ENCODE measurements at places on chromosomes 2 and 18. TPM values are rescaled to one million over a fixed set of nuclear protein-coding genes. Genes with fewer than 3 reads are reported as not detected.

DNA sequence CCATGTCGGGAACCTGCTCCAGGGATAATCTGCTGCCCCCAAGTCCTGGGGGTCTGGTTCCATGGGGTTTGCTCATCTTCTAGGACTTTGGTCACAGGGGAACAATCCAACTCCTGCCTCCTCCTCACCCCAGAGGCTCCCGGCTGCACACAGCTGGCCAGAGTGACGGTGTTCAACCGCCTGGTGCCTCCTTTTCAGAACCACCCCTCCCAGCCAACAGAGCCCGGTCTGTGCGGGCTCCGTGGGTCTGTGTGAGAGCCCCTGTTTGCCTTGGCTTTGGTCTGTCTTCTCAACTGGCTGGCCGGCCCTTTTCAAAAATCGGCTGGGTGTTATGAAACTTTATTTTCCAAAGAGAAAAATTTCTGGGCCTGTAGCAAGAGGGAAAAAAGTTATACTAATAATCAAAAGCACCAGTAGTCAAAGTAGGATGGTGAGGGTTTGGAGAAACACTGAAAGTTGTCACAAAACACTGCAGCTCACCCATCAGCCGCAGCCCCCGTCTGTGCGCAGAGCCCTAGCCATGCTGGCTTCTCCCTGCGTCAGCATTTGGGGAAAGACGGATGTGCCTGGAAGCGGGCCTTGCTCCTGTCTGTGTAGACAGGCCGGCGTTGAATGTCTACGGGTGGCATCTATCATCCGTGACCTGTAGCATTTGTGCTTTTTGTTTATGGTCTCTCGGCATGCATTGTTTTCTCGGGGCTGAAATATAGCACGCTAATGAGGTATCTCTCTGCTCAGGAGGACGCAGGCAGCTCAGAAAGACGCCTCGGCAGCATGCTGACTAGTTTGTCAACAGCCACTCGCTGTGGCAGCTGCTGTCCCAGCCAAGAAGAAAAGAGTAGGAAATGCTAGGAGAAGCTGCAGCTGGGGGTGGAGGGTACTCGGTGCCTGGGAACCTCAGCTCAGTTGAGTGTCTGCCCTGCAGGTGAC, 138.6 kb downstream of the GLI2 start:
- H3K4me1 ChIP-seq: no peaks in the 10 kb centered on the region
- H3K27me3 ChIP-seq: no peaks in the 10 kb centered on the region
- no peak overlapping the region for H3K27ac ChIP-seq
- DNase-seq: no peak

DNA sequence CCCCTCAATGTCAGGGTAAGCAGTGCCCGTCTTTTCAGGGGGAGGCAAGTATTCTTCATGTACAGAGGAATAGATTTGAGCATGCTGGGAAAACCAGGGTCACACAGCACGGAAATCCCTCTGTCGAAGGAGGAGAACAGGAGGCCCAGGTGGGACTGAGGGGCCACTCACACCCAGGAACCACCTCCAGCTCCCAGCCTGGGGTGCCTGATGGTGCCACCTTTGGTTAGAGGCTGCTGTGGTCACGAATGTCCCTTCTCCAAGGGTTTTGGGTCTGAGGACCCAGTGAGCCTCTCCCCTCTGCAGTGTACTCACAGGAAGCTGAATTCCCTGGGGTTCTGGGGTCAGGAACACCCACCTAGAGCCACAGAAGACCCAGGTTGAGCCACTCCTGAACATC, 197.3 kb downstream of the ANKRD30B start:
- DNase-seq: no peak
- no peaks in the 10 kb centered on the region for H3K4me1 ChIP-seq
- H3K27ac ChIP-seq: no peak overlapping the region
- H3K36me3 ChIP-seq: no peaks in the 10 kb centered on the region
- no peak overlapping the region for H3K4me3 ChIP-seq
- no peaks in the 10 kb centered on the region for H3K27me3 ChIP-seq

DNA sequence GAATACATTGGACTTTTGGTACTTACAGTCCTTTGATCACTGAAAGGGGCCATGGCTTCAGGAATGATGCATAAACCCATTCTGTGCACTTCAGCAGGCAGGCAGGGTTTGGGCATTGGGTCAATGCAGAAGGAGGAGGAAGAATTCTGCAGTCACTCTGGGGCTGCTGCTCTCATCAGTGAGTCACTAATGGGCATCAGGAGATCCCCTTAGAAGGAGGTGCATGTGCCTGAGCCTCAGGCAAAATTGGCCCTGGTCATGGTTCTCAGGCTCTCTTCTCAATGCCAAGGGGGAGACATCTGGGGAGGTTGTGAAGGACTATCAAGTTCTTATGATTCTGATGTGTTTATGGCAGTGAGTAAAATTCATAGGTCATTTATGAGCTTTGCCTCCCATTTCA, 52.0 kb upstream of the TNP1 start:
- no peak for DNase-seq
- no peak overlapping the region for H3K27ac ChIP-seq
- H3K36me3 ChIP-seq: no peaks in the 10 kb centered on the region
- H3K27me3 ChIP-seq: no peaks in the 10 kb centered on the region
- no peak overlapping the region for H3K4me3 ChIP-seq

DNA sequence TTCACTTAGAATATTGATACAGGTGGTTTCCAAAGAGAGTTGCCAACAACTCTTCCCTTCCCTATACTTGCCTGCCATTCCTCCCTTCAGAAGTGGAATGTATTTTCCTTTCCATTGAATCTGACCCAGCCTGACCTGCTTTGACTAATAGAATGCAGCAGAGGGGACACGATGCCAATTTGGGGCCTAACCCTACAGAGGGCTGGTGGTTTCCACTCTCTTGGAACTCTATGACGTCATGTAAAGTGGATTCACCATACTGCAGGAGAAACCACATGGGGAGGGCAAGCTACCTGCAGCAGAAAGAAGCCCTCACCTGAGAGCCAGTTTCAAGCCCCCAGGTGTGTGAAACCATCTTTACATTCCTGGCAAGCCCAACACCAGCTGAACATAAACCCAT, 98.9 kb upstream of the TRIB2 start:
- no peak for DNase-seq
- no peak overlapping the region for H3K4me3 ChIP-seq
- no peaks in the 10 kb centered on the region for H3K4me1 ChIP-seq
- no peak overlapping the region for H3K27ac ChIP-seq
- no peaks in the 10 kb centered on the region for H3K36me3 ChIP-seq

DNA sequence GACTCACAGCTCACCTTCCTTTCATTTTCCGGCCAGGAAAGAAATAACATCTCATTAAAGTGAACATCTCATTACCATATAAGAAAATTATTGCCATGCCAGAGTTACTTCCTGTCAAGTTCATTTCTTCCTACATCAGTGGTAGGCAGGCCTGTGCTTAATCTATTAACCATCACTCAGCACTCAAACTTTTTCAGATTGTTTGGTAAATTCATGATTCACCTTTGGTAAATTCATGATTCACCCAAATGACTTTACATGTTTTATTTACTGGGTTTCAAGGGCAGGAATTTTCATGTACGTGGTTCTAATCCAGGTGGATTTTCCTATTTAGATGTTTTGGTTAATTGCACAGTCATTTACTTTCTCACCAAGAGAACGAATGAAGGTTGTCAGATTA, 116.5 kb downstream of the CSRNP3 start:
- no peaks in the 10 kb centered on the region for H3K27me3 ChIP-seq
- no peak for DNase-seq
- no peak overlapping the region for H3K4me3 ChIP-seq
- H3K4me1 ChIP-seq: no peaks in the 10 kb centered on the region
- H3K27ac ChIP-seq: no peak overlapping the region

DNA sequence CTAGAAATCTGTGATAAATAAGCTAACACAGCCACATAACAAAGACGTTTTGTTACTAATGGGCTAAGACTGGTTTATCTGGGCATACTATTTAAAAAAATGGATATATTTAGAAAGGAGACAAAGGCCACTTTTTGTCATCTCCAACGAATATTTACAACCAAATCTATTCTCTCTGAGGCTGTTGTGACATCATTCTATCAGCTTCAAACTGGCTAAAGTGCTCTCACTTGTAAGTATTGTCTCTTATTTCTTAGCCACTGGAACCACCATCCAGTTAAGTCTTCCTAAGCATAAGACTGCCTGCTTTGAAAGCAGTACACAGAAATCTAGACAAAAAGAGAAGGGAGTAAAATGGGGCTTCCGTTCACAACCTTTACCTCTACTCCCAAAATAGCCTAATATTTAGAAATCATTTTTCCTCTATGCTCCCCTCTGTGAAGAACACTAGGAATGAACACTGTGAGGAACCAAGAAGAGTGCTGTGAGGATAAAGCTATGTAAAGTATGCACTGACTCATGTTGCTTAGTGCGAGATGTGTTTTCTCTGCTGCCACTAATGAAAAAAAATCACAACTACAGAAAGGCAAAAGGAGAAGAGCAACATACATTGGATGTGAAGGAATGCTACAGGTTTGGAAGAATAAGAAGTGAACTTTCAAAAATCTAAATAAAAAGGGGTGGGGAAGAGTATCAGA, 264.1 kb downstream of the EXOC6B start:
- no peak overlapping the region for H3K4me3 ChIP-seq
- H3K36me3 ChIP-seq: no peaks in the 10 kb centered on the region
- no peaks in the 10 kb centered on the region for H3K4me1 ChIP-seq
- no peak overlapping the region for H3K27ac ChIP-seq

DNA sequence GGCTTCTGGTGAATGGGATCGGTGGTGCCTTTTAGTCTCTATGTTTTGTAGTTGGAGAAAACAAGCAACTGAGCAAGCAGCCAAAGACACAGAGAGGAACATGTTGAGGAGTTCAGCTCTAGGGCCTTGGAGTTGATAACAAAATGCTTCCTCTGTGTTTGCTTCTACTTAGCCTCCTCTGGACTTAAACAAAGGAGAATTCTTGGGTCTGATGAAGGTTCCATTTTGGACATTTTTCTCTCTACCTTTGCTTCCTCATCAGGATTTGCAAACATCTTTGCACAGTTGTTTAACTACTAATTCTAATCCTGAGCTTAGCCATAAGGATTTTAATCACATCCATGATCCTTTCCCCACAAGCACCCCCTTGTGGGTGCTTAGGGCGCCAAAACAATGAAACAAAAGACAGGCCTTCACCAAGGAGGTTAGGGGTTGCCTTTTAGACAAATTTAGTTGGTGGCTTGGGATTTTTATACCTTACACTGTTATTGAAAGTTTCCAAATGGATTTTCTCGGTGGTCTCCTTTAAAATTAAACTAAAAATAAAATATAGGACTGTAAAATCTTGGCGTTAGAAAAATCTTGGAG, 148.5 kb upstream of the SATB2 start:
- no peak overlapping the region for H3K27ac ChIP-seq
- DNase-seq: no peak
- H3K27me3 ChIP-seq: no peaks in the 10 kb centered on the region
- no peaks in the 10 kb centered on the region for H3K36me3 ChIP-seq
- no peak overlapping the region for H3K4me3 ChIP-seq

DNA sequence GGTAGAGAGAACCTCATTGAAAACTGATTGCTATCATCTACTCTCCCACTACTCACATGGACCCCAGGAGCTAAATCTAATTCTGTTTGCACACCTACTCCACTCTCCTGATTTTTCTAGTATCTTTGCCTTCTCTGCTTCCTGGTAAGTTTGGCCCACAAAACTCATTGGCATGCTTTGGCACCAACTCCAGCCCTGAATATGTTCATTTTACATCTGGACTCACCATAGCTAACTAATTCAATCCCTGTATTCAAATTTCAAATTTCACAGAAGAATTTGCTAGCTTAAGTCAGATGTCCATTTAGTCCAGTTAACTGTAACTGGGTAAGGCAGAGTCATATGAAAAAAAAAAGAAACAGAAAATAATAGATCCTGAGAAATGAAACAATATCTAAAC, 442.1 kb downstream of the SUCLG1 start:
- no peaks in the 10 kb centered on the region for H3K36me3 ChIP-seq
- H3K4me3 ChIP-seq: no peak overlapping the region
- no peaks in the 10 kb centered on the region for H3K4me1 ChIP-seq
- H3K27ac ChIP-seq: no peak overlapping the region
- no peaks in the 10 kb centered on the region for H3K27me3 ChIP-seq

GRCh38 chr2:235011607-235011928, 59.8 kb downstream of the SH3BP4 start:
- no peak for DNase-seq
- no peaks in the 10 kb centered on the region for H3K4me1 ChIP-seq
- H3K27me3 ChIP-seq: no peaks in the 10 kb centered on the region
- H3K4me3 ChIP-seq: no peak overlapping the region

DNA sequence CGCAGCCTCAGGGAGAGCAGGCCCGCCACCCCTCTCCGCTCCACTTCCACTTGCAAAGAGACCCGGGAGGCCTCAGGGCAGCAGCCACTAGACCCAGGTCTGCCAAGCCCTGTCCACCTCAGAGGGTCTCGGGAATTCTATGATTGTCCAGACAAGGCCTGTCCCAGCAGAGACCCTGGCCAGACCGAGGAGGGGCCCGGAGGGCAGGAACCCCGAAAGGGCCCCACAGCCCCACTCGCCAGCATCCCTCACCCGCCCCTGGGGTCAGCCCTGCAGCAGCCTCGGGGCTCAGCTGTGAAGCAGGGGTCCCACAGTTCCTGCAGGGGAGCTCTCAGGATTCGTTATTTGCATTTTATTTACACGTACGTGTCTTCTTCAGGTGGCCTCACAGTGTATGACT, 269.5 kb downstream of the EIPR1 start:
- no peak overlapping the region for H3K4me3 ChIP-seq
- no peak for DNase-seq
- H3K36me3 ChIP-seq: no peaks in the 10 kb centered on the region
- no peak overlapping the region for H3K27ac ChIP-seq
- no peaks in the 10 kb centered on the region for H3K4me1 ChIP-seq
- H3K27me3 ChIP-seq: no peaks in the 10 kb centered on the region

GRCh38 chr2:37543999-37544557, 127.4 kb downstream of the CDC42EP3 start:
- no peaks in the 10 kb centered on the region for H3K27me3 ChIP-seq
- DNase-seq: no peak
- no peak overlapping the region for H3K27ac ChIP-seq
- H3K36me3 ChIP-seq: no peaks in the 10 kb centered on the region

DNA sequence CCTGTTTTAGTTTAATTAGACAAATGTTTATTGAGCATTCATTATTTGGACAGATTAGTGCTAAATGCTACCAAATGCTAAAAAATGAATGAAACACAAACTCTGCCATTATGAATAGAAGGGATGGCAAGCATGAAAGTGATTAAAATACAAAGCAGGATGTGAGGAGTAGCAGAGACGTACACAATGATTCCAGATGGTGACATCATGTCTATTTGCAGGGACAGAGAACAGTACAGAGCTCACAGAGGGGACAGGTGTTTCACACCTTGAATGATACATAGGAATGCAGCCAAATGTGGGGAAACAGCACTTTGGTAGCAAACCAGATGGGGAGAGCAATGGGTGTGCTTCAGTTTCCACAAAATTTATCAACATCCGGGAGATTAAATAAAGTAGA, 76.3 kb downstream of the CD226 start:
- H3K27me3 ChIP-seq: no peaks in the 10 kb centered on the region
- DNase-seq: no peak
- no peaks in the 10 kb centered on the region for H3K36me3 ChIP-seq
- H3K27ac ChIP-seq: no peak overlapping the region
- H3K4me3 ChIP-seq: no peak overlapping the region
- H3K4me1 ChIP-seq: peaks cover 4% of the 10 kb centered on the region

GRCh38 chr2:24456599-24457556, 34.2 kb upstream of the NCOA1 start:
- H3K27ac ChIP-seq: no peak overlapping the region
- H3K36me3 ChIP-seq: no peaks in the 10 kb centered on the region
- no peak overlapping the region for H3K4me3 ChIP-seq
- no peaks in the 10 kb centered on the region for H3K4me1 ChIP-seq
- no peak for DNase-seq

The CHMP3 gene
- 58.9 TPM for total RNA-seq

The NPAS2 gene
- total RNA-seq: 0.75 TPM

The DSG4 gene
- not detected for total RNA-seq

The PROM2 gene
- 0.46 TPM for total RNA-seq

The G6PC2 gene
- not detected for total RNA-seq

The DRC1 gene
- total RNA-seq: not detected

The RUFY4 gene
- not detected for total RNA-seq

The GCG gene
- total RNA-seq: not detected

The TUBA4B gene
- not detected for total RNA-seq
